Mucosa of descending colon (tissue), 3 donors: ENCODE measurements at places on chromosomes 2 and 18. TPM values are rescaled to one million over a fixed set of nuclear protein-coding genes. Genes with fewer than 3 reads are reported as not detected.

Gene MARCHF4
- 0.29 TPM for total RNA-seq

DNA sequence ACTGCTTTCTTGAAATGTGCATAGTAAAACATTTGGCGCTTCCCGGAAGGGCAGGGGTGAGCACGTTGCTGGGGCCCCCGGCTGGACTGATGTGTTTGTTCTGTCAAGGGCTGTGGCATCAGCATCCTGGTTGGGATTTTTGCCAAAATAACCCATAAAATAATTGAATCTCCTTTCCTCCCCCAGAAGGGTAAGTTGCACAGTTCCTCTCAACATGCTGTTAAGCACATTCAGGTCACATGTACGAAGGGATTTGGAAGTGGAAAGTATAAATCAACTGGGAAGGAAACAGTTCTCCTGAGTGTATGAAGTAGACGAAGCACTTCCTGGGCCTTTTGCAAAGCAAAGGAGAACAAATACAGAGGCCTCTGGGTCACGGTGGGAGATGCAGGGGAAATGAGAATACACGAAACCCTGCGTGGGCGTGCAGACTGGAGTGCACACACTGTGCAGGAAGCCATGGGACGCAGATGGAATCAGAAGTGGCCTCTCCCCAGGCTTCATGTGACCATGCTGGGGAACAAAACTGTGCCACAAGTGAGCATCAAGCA lies 183.9 kb downstream of the LPIN1 start:
- peak; percentile 24 for DNase-seq

- DNase-seq: no peak
Observed at GRCh38 chr2:216474925-216475670, 23.5 kb upstream of the RPL37A start.

DNA sequence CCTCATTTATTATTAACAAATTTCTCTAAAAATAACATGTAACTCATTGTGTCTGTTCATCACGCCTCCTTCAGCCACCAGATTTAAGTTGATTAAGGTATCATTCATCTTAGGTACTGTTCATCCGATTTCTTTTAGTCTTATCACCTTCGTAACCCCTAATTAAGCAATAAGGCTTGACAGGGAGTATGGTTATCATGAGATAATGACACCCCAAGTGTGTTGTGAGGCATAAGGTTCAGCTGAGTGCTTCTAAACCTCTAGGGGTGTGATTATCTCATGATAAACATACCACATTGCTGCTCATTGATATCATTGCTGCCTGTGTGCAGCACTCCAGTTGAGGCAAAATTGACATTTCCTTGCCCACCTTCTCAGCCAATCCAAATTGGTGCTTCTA lies 158.9 kb upstream of the BOD1L2 start:
- no peak for DNase-seq

GRCh38 chr2:237696461-237696860 lies 69.1 kb downstream of the LRRFIP1 start:
- no peak for DNase-seq

GRCh38 chr2:235845245-235845644 lies 322.9 kb downstream of the GBX2 start:
- no peak for DNase-seq

GRCh38 chr18:12744103-12744502 lies 41.3 kb downstream of the PSMG2 start:
- DNase-seq: no peak
